Neural progenitor cell (in vitro differentiated cells): ENCODE measurements at places on chromosomes 6 and 20.

DNA sequence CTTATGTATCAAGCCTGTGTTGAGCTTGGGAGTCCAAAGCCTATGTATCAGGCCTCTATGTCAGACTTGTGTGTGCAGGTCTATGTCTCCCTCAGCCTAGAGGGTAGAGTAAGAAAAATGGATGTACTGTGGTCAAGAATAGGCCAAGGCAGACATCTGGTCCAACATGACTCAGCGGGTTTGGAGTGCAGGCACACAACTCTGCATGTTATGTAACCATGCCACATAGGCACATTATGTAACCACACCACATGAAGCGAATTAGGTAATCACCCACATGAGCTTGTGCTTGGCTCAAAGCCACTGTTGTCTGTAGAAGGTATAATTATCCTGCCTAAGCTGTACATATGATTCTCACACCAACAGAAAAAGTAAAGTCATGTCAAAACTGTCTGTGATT lies 1190.5 kb upstream of the EYS start:
- DNase-seq: peak; percentile 20

DNA sequence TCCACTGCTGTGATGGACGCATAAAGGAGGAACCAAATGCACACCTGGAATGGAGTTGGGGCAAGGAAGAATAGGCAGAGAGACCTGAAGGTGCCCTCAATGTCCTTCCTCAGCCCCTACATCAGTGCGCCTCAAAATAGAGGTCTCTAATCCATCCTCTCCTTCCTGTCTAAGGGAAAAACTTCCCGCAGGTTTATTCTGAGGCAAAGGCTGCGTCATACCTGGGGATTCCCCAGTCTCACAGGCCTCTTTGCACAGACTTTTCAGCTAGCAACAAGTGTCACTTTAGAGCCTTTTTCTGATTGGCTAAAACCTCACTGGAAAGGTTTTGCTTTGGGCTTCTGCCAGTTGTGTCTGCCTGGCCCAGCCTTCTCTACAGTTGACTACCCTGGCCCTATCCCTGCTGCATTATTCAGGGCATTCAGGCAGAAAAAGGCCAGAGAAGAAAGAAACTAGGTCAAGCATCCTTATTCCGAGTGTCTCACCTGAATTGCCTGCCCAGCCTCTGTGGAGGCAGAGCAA lies 1.8 kb upstream of the HLA-DQB1 start:
- peak; percentile 46 for DNase-seq

GRCh38 chr20:19308146-19308545 lies 95.7 kb downstream of the SLC24A3 start:
- no peak for DNase-seq

GRCh38 chr20:51507216-51508036 lies 35.1 kb downstream of the NFATC2 start:
- DNase-seq: no peak

DNA sequence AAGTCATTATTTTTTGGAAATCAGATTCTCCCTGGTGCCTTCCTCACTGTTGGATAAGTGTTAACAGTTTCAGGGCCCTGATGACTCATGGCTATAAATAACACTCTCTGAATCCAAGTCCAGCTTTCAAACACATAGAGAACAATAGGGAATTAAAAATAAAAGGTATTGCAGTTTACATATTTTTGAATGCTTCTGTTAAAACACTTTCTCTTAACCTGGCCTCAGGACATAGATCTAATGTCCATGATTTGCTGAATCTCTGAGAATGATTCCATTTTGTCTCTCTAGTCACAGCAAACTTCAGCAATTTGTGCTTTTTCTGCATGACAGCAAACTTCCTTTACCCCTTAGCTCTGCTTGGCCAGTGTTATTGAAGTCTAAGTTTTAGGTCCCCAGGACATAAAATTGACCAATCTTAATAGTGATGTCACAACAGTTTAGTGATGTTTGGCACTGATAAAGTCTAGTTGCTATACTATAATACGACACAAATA lies 1192.4 kb upstream of the CITED2 start:
- no peak for DNase-seq

DNA sequence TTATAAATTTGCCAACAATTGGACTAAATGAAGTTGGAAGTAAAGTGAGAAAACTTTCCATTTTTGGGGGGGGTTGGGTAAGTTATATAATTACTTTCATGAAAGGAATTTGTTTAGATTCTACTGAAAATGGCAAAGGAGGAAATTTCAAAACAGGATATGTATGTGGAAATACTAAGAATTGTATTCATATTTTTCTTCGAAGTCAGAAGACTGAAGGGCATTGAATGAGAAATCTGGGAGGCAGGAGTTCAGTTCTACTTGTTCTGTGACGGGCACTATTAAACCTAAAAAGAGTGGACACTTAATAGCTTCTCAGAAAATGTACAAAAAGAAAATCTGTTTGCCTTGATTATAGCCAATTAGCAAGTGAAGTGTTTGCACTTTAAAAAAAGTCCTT lies 114.7 kb downstream of the PRIM2 start:
- no peak for DNase-seq

DNA sequence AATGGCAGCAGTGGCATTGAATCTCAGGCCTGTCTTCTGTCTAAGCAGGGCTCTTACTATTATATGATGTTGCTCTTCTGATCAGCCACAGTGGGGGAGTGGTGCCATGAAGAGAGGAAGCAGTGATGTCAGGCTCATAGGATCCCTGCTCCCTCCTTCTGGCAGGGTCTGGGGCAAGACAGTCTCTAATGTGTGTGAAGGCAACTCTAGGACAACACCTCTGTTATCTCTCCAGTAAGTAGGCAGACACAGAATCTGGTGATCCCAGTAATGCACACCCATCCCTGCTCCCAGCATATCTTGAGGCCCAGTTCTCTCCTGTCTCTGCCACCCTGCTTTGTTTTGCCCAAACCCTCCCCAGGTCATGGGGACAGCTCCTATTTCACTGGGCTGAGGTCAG lies 8.8 kb downstream of the C20orf202 start:
- no peak for DNase-seq

DNA sequence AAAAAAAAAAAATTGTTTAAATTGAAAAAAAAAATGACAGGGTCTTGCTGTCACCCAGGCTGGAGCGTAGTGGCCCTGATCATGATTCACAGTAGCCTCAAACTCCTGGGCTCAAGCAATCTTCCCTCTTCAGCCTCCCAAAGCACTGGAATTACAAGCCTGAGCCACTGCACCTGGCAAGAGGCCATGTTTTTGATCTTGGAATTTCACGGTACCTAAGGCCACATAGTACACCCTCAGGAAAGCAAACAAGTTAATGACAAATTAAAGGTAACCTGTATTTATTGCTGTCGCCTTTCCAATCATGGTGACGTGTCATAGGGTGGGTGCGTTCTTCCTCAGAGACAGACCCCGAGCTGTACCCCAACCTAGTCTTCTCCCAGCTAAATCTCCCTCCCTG lies 79.2 kb downstream of the LINC00237 start:
- no peak for DNase-seq

- DNase-seq: peak; percentile 79
Observed at GRCh38 chr20:9572670-9573069, 58.3 kb downstream of the LAMP5 start.

GRCh38 chr6:156883497-156884252 lies 106.5 kb downstream of the ARID1B start:
- DNase-seq: no peak

DNA sequence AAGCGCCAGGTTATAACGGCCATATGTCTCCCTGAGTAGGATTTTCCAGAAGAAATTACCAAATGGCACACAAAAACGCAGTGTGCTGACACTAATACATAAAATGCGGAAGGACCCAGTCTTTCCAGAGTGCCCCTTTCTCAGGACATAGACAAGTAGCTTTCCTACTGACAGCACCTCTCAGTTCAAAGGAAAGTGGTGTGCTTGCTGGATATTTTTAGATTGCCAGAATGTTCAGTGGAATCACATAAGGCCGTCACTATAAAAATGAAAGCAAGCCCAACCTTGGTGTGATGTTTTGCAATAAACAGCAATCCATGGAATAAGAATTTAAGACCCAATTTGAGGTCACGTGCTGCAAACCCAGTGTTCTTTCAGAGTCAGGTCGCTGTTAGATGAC lies 135.5 kb upstream of the AGPAT4 start:
- no peak for DNase-seq

GRCh38 chr6:90536520-90536919 lies 50.4 kb downstream of the MAP3K7 start:
- no peak for DNase-seq

- no peak for DNase-seq
Observed at GRCh38 chr6:107618672-107619071, 128.8 kb downstream of the SOBP start.

- DNase-seq: no peak
Observed at GRCh38 chr20:14199111-14199510, 138.3 kb downstream of the FLRT3 start.
